AG08395 (cell line): ENCODE measurements at places on chromosomes 16 and 17.

DNA sequence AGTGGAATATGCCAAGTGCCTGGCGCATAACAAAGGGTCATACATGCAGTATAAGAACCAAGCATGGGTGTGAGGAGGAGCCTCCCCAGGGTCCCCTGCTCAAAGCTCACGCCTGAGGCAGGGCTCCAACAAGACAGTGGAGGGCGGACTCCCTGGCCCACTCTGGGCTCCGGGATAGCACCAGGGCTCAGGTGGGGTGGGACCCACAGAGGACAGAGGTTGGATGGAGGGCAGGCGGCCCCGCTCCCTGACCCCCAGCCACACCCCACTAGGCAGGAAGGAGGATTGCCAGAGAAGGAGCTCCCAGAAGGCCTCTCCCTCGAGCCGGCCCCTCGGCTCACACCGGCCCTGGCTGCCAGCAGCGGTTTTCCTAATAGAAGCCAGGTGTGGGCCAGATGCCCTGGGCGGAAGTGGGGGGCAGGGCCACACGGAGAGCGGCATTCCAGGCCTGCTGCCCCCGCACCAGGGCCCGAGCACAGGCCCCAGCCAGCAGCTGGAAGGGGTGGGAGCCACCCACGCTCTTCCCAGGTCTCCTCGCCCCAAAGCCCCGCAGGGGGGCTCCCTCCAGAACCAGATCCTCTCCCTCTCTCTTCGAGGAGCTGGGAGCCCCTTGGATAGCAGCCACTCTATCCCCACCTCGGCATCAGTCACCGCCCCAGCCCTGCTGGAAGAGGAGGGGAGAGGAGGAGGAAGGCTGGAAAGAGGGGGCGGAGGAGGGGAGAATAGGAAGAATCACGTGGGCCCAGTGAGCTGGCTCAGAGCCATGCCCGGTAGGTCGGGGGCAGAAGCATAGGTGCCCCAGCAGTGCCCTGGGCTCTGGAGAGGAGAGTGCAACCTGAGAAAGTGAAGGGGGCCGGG, 21.0 kb downstream of the VASN start:
- peak; percentile 88 for DNase-seq

DNA sequence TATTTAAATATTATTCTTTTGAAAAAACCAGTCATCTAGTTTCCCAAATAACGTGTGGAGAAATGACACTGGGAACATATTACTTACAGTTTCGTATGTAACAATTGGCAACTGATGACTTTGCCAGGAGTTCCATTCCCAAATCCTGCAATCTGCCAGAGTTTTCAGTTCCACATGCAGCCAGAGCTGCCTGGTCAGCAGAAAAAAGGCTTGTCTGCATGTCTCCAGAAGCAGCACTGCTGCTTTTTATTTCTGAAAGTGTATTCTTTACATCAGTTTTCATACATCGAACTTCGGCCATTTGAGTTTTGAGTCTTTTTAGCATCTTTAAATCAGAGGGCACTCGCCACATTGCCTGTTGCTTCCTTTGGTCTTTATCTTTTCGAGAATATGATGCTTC, 78.4 kb downstream of the TRIM37 start:
- DNase-seq = no peak

- no peak for DNase-seq
These were observed 658.4 kb downstream of the TOX3 start for GRCh38 chr16:51888534-51888933.

DNA sequence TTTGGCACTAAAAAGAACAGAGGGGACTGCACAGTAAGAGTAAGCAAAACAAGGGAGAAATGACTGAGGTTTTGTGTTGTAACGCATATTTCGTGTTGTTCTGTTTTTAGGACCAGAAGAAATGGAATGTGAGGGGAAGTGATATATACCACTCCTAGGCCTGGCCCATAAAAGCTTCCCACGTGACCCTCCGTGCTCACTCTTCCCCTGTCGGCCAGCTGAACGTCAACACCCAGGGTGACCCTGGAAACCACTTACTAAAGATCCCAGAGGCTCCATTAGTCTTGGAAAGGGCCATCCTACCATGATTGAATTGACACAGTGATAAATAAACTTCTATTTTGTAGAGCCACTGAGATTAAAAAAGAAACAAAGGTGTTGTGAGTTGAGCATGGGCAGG, 79.8 kb downstream of the HELZ start:
- DNase-seq = no peak

DNA sequence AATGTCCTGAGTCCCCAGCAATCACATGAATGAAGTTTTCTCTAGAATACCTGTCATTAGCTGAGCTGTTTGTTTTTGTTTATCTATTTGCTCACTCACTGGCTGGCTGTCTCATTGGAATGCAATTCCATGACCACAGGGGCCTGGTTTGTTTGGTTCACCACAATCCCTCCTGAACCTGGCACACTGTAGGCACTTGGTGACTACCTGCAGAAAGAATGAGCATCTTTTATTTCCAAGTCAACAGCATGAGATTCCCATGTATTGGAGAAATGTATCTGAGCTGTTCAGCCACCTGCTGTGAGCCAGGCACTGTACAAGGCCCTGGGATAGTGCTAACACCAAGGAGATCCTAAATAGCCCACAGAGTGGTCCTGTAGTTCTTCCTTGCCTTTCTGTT, 345.1 kb downstream of the XYLT1 start:
- DNase-seq = peak; percentile 12

- no peak for DNase-seq
These were observed 17.0 kb downstream of the SRCIN1 start for GRCh38 chr17:38588788-38589174.

DNA sequence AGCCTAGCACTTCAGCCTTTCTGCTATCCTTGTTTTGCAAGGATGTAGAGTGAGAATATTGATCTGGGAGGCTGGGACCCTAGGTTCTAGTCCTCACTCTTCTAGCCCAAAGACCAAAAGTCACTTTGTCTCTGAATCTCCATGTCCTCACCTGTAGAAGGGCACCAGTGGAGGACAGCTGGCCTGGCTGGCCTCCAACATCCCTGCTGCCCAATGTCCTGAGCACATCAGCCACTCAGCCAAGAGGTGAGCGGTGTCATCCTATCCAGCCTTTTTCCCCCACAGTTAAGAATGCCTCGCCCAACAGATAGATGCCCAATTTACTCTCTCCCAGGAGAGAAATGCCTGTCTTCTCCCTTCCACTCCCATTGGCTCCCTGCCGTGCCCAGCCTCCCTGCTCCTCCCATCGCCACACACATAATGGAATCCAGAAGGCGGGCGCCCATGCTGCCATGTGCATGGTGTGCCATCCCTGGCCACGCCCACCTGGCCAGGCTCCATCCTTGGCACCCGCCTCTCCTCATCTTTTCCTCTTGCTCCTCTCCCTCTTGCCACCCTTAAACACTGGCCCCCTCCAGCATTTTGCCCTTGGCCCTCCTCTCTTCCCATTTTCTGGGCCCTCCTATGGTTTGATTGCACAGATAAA, 157.3 kb upstream of the SDK2 start:
- DNase-seq = no peak

- DNase-seq = no peak
These were observed 223.2 kb downstream of the C16orf95 start for GRCh38 chr16:87093804-87094555.

GRCh38 chr16:19644877-19645276, 73.2 kb downstream of the KNOP1 start:
- DNase-seq = no peak

DNA sequence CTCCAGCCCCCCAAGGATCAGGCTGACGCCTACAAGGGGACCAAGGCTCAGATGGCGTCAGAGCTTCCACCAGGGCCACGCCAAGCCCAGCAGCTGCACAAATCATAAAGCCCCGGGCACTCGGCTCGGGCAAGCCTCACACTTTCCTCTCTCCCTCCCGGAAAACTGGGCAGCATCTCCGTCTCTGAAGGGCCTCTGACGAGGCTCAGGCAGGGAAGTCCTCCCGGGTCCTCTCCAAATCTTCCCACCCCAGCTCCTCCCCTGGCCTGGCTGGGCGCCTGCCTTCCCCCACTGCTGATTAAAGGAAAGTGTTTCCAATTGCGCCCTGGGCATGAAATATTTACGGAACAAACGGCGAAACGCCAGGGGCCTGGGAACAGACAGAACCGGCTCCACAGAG, 38.5 kb downstream of the PIEZO1 start:
- DNase-seq = no peak

DNA sequence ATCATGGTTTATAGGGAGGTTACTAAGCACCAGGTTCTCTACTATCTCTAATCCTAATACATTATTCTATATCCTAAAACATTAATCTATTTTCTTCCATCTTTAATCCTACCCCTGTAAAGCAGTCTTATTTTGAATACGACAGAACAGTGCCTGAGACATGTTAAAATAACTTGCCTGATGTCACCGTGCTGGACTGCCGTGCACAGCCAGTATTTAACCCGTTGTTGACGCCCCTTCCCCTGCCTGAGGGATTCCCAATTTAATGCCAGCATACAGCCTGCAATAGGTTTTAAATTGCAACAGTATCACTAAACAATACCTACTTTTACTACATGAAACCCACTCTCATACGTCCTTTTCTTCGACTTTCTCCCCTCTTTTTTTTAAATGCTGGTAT, 133.3 kb downstream of the PARN start:
- DNase-seq = no peak

DNA sequence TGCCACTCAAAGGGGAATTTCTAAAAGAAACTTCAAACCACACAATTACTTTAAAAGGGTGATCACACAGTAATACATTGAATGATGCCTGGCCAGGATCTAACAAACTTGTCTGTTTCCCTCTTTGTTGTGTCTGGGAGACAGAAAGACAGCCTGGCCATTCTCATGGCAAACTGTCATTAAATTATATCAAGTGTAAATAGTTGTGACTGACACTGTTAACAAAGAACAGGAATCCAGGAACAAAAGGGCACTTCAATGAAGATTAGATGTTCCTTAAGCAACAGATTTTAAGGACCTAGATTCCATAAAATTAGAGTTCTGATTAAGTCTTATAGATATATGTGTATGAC, 383.6 kb downstream of the KCNJ2 start:
- no peak for DNase-seq

DNA sequence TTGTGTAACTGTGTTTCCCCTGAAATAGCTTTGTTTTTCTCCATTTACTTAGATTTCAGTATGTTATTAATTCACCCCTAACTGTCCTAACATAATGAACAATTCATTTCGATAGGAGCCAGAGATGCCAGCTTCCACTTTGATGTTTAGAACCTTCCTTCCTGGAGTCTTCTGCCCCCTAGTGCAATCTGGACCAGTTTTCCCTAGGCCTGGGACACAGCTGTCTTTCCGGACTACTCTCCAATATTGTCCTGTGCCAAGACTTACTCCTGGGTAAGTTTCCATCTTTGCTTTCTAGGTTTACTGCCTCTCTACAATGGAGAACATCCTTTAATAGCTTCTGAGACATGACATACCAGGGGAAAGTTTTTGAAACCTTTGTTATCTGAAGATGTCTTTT, 12.8 kb downstream of the RECQL5 start:
- DNase-seq = no peak

GRCh38 chr16:54522584-54522983, 236.0 kb upstream of the IRX3 start:
- DNase-seq = no peak

- DNase-seq = no peak
These were observed 158.2 kb upstream of the MAF start for GRCh38 chr16:79758615-79759346.

DNA sequence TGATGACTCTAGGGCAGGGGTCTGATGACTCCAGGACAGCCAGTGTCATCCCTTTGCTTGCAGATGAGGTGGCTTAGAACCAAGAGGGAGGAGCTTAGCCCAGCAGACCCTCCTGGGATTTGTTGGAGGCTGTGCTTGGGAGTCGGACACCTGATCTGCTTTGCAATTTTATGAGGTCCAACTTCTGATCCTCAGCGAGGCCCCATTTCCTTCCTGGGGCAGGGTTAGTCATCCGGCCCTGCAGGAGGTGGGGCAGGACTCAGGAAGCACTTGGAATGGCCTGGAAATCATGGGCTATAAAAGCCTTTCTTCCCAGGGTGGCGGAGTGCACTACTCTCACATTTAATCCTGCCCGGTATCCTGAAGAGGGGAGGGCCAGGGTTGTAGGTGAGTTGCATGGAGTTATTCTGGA, 168.5 kb downstream of the MSI2 start:
- no peak for DNase-seq

- no peak for DNase-seq
These were observed 3.6 kb downstream of the PIEZO1 start for GRCh38 chr16:88781140-88782077.

- no peak for DNase-seq
These were observed 1.3 kb downstream of the GNGT2 start for GRCh38 chr17:49209061-49209571.

GRCh38 chr16:89344846-89345611, 127.5 kb downstream of the ZNF778 start:
- DNase-seq = peak; percentile 34

- no peak for DNase-seq
These were observed 9.3 kb upstream of the METRNL start for GRCh38 chr17:83069931-83070742.

- DNase-seq = no peak
These were observed 226.4 kb upstream of the GOT2 start for GRCh38 chr16:58960484-58960883.

- no peak for DNase-seq
These were observed 30.2 kb downstream of the ENDOV start for GRCh38 chr17:80445007-80445725.

DNA sequence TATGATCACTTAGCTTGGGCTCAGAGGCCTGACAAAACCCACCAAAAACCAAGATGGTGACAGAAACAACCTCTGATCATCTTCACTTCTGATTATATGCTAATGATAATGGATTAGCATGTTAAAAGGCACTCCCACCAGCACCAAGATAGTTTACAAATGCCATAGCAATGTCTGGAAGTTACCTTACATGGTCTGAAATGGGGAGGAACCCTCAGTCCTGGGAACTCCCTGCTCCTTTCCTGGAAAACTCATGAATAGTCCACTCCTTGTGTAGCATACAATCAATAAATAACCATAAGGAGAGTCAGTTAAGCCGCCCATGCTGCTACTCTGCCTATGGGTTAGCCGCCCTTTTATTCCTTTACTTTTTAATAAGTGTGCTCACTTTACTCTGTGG, 120.0 kb upstream of the HS3ST4 start:
- no peak for DNase-seq

DNA sequence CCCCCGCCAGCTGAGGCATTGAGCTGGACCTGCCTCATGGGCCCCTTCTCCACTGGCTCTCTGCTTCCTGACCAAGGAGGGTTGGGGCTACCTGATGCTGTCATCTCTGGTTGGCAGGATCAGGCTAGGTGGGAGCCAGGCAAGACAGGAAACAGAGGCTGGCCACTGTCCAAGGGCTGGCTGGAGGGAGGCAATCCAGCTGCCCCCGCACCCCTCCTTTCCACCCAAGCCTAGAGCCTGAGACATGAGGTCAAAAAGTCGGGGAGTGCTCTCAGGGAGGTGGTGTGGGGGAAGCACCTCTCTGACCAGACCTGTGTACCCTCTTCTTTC, 14.5 kb downstream of the NGFR start:
- DNase-seq = no peak

GRCh38 chr17:39283896-39284295, 58.2 kb upstream of the STAC2 start:
- DNase-seq = no peak

GRCh38 chr17:6079155-6079888, 9.1 kb downstream of the WSCD1 start:
- DNase-seq = no peak

GRCh38 chr16:69350536-69351133, 951 bp downstream of the TMED6 start:
- DNase-seq = no peak

GRCh38 chr16:85006639-85007038, 4.7 kb downstream of the ZDHHC7 start:
- no peak for DNase-seq

- peak; percentile 25 for DNase-seq
These were observed 3.5 kb upstream of the BCL6B start for GRCh38 chr17:7019367-7019766.
